ENCODE measurements at places on chromosomes 3 and 15.

DNA sequence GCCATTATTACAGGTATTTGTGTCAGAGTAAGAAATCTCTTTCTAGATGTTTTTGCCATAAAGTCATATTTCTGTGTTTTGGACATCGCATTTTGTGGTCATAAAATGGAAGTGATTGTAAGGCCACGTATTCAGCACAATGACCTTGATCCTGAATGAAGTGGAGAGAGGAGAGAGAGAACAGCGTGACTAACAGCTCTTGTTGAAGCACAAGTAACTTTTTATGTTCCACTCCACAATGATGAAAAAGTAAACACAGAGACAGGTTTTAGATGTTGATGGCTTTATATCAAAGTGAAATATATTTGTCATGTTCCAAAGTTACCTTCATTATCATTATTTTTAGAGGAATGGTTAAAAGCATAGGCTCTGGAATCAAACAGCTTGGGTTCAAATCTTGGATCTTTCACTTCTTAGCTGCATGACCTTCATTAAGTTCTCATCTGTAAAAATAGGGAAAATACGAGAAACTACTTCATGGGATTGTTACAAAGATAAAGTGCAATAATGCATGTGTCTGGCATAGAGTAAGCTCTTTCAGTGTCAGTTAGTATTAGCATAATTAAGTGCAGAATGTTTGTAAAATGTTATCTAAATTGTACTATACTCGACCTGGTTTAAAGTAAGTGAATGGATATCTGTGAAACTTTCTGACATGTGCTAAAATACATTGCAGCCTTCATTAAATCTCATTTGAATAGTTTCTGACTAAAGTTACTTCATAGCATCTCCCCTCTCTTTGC, 341.5 kb upstream of the DNAJC19 start:
- DNase-seq = no peak

- DNase-seq = no peak
These were observed 120.6 kb downstream of the ATG7 start for GRCh38 chr3:11392860-11393114.

DNA sequence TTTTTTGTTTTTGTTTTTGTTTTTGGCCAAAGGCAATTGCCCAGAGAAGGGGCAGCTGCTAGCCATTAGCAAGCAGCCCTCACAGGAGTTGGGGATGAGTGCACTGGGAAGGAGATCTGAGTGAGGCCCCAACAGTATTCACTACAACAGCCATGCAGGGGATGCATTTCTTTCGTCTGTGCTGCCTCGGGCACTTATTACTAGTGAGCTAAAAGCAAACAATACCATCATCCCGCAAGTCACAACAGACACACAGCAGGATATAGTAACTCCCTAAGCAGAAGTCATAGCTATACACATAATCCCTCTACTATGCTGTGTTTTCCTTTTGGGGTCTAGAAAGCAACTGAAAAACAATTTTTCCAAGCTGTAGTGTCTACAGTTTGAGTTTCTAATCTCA, 27.2 kb downstream of the CRTAP start:
- DNase-seq = no peak

- no peak for DNase-seq
These were observed 5.9 kb upstream of the KLHL25 start for GRCh38 chr15:85800478-85801123.

DNA sequence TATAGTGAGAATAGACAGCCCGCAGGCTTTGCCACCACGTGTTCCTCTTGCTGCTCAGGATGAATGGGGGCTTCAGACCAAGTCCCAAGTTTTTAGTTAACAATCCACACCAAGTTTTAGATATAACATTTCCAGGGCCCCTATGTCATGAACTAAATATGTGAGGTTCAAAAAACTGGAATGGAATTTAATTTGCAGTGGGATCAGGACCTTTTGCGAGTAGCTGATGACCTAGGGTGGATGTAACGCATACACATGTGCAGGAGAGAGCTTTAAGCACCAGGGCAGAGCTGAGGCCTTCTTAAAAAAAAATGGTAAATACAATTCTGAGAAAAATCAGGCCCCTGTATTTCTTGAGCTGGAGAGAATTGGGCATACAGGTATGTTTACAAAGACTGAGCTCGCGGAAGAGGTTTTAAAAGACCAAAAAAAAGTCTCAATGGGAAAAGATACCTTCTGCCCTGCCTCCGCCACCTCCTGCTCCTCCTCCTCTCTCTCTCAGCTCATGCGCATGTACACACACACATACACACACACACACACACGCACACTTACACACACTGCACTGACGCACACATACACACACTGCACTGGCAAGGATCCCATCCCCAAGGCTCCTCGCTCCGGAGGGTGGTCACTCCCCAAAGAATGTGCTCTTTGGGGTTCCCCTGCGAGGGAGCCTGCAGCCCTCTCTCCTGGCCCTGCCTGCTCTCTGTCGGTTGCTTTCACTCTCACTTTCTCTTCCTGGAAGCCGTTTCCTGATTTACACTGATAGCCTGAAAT, 48.2 kb upstream of the IGF1R start:
- DNase-seq = peak; percentile 40

DNA sequence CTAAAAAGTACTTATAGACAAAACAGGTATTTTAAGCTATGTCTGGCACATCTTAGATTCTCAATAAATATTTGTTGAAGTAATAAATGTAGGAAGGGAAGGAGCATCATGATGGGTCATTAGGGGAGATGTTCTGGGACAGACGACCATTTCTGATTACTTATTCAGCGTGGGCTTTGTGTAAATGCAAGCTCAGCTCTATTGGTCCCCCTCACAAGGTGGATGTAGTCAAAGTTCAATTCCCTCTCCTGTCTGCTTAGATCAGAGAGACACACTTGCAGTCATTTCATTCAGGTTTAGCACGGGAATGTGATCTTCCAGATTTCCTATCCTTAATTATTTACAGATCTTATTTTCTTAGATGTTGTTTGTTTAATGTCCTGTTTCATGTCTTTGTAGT, 7.5 kb downstream of the GAP43 start:
- no peak for DNase-seq

DNA sequence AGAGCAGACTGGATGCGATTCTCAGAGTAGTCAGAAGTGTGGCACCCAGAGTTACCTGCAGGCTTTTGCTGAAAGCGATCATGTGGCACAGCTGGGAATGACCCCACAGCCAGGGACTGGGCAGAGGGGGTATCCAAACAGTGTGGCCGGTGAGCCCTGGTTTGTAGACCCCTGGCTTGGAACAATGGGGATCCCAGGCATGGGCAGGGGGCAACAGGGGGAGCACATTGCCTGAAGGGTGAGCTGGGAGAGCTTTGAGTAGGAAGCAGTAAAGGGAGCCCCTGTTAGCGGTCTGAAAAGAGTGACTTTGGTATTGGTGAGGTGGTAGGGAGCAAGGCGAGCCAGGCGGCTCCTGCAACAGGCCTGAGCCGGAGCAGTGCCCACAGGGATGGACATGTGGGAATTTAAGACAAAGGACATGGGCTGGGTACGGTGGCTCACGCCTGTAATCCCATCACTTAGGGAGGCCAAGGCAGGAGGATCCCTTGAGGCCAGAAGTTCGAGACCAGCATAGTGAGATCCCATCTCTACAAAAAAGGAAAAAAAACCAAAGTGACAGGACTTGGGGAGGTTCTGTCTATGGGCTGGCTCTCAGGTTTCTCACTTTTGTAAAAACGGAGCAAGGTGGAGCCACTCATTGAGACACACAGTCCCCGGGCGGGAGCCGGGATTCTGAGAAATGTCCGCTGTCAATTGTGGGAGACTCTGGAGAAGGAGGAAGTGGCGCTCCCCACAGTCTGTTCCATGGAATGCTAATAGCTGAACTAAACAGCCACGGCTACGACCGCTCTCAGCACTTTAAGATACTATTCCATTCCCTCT, 223.8 kb upstream of the LYSMD4 start:
- no peak for DNase-seq

DNA sequence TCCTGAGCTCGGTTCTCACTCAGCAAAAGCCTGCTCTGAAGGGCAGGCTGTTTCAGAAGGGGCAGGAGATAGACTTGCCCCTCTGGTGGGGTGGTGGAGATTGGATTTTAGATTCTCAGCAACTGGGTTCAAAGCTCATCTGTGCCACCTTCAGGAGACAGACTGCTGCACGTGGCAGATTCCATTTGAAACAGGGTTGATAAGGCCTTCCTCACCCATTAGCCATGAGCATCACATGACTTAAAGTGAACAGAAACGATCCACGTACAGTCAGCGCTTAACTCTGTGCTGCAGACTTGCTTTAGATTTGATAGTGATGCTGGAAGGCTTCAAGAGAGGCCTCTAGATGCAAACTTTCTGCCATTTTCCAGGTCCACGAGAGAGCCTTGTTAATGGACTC, 35.0 kb upstream of the MGLL start:
- DNase-seq = no peak

GRCh38 chr15:83973816-83974215, 261.8 kb upstream of the GOLGA6L4 start:
- no peak for DNase-seq

DNA sequence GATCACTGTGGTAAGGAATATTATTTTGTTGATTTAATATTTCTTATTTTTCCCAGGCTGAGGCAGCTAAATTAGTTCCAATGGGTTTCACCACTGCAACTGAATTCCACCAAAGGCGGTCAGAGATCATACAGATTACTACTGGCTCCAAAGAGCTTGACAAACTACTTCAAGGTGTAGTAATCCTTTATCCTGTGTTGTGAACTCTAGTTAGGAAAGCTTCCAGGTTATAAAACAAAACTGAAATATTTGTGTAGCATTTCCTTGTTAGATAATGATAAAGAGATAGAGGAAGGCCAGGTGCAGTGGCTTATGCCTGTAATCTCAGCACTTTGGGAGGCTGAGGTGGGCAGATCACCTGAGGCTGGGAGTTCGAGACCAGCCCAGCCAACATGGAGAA, 11.1 kb downstream of the RAD51 start:
- no peak for DNase-seq

GRCh38 chr3:58333206-58334012, 717 bp downstream of the PXK start:
- peak; percentile 85 for DNase-seq

DNA sequence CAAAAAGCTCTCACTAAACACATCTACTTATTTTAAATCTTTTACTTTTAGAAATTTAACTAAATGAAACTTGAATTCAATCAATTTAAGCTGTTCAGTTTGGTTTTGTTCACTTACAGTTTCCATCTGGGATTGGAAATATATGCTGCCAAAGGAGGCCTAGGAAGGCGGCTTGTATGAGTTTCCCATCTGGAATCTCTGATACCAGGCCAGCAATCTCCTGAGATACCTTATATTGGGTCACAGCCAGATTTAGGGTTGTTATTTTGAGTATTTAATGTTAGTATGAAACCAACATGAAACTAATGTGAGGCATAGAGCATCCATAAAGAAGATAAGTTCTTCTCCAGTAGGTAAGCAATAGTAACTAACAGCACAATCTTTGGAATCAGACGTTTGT, 94.6 kb downstream of the GMNC start:
- DNase-seq = peak; percentile 77

- DNase-seq = no peak
These were observed 4.0 kb downstream of the TM4SF1 start for GRCh38 chr3:149373235-149374125.

DNA sequence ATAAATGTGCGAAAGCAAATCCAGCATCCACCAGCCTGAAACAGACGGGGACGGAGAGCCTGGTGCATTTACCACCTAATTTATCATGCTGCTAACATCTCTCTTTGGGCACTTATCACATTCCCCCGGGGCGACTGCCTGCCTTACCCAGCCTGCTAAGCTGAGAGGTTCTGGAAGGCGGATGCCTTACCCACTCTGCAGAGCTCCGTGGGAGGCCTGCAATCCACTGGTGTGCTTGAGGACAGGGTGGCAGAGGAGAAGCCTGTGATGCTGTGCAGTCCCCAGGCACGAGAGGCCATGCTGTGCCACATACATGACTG, 25.5 kb downstream of the MGLL start:
- no peak for DNase-seq

DNA sequence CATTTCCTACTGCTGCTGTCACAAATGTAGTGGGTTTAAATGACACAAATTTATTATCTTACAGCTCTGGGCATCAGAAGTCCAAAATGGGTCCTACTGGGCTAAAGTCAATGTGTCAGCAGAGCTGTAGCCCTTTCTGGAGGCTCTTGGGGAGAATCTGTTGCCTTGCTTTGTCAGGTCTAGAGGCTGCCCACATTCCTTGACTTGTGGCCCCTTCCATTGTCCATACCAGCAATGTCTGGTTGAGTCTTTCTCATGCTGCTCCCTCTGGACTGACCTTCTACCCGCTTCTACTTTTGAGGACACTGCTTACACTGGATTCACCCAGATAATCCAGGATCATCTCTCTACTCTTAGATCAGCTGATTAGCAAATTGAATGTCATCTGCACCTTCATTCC, 3.0 kb downstream of the IL12A start:
- no peak for DNase-seq

DNA sequence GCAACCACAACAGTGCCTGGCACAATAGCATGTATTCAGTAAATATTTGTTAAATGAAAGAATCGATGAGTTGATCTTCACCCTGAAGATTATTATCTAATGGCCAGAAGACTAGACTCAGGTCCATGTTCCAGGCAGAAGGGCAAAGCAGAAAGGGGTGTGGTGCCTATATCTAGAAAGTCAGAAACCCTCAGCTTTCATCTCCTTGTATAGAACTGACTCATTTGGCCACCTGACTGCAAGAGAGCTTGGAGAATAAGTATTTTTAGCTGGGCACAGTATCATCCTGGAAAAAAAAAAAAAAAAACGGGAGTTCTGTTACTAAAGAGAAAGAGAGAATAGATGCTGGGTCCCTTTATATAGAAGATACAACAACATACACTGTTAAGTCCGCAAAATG, 69.7 kb upstream of the SPRED1 start:
- no peak for DNase-seq

DNA sequence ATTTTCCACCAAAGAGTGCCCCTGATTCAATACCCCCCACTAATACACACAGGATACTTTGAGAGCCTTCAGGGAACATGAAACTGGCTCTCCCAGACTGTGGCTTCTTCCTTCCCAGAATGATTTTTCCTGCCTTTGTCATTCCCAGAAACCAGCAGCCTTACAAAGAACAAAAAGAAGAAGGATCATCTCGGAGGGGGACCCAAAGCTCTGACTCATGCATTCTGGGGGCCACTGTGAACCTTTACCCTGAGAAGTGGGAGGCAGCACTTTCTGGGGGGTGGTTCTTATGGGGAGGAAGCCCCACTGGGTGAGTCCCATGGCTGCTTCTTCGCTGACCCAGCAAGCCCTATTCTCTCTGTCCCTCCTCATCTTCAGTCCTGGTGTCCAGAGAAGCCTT, 44.7 kb upstream of the RAD18 start:
- no peak for DNase-seq

GRCh38 chr3:12983319-12983718, 89.9 kb downstream of the IQSEC1 start:
- DNase-seq = no peak

- DNase-seq = no peak
These were observed 134.1 kb upstream of the MEF2A start for GRCh38 chr15:99431661-99432091.
